ENCODE measurements at places on chromosomes 2 and 18.

GRCh38 chr2:236570081-236570868 is 650 bp downstream of the ACKR3 start:
- no peak for DNase-seq

GRCh38 chr2:728165-728564 is 51.0 kb upstream of the TMEM18 start:
- no peak for DNase-seq

GRCh38 chr2:45765728-45766254 is 114.3 kb downstream of the PRKCE start:
- no peak for DNase-seq

DNA sequence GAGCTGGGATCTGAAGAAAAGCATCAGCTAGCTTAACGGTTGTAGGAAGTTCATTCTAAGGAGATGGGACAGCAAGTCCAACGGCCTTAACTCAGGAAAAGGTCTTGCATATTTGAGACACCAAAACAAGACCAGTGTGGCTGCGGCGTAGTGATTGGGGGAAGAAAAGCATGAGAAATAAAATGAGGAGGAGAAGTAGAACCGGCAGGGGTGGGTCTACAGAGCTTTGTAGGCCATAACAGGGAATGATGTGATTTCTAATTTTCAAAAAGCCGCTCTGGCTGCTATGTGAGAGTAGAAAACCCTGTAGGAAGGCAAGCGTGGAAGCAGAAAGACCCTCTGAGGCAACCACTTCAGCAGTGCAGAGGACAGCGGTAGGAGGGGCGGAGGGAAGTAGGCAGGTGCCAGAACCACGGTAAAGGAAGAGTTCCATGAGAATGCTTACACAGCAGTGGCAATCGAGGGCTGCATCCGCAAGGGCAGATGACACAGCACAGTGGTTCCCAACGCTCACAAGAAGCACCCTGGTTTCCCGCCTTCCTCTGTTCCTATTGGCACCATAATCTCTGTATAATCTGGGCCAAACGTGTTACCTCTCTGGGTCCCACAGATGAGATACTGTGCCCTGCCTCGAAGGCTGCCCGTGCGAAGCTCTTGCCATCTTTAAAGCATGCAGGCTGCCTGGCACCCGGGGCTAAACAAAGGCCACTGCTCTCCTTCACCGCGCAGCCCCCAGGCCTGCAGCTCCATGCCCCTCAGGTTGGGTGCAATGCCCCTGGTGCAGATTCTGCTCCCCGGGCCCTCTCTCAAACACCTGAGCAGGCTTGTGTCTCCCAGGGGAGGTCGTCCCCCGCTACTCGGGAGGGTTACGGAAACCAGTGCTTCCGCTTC is 795 bp downstream of the ANKRD39 start:
- DNase-seq, result no peak

GRCh38 chr2:219726916-219727315 is 99.5 kb downstream of the SLC4A3 start:
- no peak for DNase-seq

DNA sequence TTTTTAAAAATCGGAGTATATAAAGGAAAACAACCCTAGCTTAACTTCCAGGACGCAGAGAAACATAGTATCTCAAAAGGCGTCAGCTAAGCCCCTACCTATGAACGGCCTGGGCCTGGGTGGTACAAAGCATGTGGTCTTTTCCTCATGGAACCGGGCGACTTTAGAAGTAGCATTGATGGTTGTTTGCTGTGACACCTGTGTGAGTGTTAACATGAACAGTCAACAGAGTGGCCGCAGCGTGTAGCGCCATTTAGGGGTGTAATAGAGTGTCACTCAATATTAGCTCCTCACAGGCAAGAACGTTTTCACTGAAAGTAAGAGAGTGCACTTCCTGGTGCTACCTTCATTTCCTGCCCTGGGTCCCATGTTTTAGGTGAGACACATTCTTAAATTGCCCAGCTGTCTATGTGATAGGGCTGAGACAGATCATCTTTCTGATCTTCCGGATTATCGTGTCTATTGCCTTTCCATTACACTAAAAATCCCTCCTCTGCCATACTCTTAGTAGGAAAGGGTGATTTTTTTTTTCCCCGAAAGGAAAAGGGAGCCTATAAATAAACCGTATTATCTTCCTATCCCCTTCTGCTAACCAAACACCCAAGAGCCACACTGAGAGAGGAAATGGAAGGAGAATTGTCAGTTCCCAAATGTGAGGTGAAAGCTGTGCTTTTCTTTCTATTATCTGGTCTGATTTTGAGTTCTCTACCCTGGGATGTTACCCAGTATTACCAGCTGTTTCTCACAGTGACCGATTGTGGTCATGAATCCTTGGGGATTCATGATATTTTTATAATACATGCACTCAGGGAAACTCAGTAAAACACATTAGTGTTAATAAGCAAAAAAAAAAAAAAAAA is 1.3 kb downstream of the GORASP2 start:
- DNase-seq, result no peak

All from hippocampal formation (tissue), 2 donors.